GM12865 (cell line): ENCODE measurements at places on chromosomes 6 and 20.
A peak's percentile ranks its signal among the peaks of the same experiment; 100 is the strongest.

DNA sequence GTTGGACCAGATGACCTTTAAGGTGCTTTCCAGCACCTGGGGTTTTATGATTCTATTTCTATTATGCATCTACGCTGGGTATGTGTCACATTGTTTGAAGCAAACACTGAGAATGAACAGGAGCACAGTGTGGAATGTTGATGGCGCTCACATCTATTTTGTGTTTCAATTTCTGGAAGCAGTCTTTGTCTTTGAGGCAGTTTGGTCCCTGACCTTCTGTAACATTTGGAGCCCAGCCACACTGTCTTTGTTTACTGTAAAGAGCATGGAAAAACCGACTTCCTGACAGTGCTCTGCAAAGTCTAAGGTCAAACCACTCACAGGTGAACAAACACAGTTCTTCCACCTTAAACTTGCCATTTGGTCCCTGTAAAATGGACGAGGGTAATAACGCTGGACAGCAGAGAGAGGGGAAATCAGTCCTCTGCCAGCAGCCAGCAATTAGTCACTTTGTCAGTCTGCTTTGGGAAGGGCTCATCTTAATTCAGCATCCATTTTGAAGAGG is 155.5 kb downstream of the PRL start:
- DNase-seq = no peak

- no peak for DNase-seq
Measured at GRCh38 chr6:154347981-154348380, 8.6 kb downstream of the IPCEF1 start.

DNA sequence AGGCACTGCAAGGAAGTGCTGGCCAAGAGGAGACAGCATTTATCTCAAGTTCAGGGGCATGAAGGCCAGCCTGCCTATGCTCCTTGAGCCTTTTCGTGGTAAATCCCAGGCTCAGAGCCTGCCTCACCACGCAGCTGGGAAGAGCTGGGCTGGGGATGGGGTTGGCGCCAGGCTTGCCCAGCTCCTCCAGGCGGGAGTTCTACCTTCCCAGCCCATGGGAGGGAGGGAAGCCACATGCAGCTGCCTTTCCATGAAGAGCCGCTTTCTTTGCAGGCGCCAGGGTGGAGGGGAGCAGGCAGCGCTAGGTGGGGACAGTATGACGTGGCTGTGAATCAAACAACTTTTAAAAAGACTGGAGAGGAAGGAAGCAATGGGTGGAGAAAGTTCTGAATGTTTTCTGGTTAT is 19.5 kb upstream of the SIRT5 start:
- DNase-seq = no peak

GRCh38 chr6:137025786-137026730 is 18.7 kb downstream of the IL20RA start:
- DNase-seq = peak; percentile 50

DNA sequence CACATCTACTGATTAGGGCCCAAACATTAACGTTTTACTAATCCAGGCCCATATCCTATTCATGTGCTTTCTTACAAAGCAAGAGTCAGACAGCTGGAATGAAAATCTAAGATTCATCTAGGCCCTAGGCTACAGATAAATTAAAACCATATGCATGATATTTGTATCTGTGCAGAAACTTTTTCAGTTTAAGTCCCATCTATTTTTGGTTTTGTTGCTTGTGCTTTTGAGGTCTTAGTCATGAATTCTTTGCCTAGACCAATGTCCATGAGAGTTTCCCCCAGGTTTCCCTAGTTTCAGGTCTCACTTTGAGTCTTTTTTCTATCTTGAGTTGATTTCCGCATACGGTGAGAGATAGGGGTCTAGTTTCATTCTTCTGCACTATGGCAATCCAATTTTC is 20.2 kb downstream of the ADNP start:
- peak; percentile 63 for DNase-seq

DNA sequence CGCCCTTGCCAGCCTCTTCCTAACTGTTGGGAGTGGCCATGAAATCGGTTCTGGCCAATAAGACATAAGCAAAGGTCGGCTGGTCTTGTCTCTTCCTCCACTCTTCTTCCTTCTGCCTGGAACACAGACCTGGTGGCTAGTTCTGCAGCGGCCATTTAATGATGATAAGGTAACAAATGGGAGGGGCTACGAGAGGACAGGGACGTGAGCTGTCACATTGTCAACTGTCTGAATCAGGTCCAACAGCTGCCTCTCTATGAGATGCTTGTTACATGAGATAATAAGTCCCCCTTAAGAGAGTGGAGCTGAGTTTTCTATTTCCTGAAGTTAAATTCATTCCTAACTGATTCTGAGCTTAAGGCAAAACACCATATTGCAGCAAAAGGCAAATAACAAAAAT is 12.5 kb upstream of the TMEM242 start:
- DNase-seq = no peak

DNA sequence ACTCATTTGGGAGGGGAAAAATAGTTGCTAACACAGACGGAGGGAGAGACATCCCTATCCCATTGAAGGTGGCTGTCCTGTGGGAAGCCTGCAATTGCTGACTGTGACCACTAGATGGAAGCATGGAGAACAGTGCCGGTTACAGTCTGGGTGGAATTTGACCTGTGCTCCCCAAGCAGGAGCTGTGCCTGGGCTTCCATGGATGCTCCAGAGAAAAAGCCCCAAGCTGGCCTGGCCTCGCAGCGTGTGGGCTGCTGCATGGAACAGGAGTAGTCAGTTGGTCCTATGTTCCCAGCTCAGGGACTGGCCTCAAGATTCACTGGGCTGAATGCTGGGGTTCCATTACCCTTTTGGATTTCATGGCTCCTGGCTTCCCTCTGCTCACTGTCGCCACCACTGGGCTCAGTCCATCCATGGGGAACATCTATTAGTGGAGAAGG is 116.3 kb upstream of the CHD6 start:
- peak; percentile 42 for DNase-seq

GRCh38 chr6:98828941-98829411 is 5.4 kb upstream of the POU3F2 start:
- DNase-seq = no peak

- no peak for DNase-seq
Measured at GRCh38 chr20:23587631-23588030, 18.1 kb downstream of the CST9 start.

DNA sequence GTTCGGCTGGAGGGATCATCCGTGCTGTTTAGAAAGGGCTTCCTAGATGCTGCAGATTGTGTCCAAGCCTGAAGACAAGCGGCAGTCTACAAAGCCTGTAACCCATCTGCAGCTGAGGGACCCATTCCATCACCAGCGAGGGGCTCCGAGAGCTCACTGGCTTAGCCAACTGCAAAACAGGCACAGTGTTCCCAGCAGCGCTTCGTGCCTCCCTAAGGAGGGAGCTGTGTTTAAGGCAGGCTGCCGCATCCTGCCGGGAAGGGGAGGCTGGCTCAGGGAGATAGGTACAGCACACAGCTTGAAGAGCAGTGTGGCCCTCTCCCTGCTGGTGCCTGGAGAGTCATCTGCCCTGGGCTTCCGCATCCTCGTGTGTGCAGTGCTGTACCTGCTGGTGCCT is 32.4 kb downstream of the DUSP22 start:
- no peak for DNase-seq

GRCh38 chr20:50595433-50595895 is 85.3 kb downstream of the PTPN1 start:
- no peak for DNase-seq

- no peak for DNase-seq
Measured at GRCh38 chr20:38126146-38126921, 38.7 kb downstream of the TGM2 start.

GRCh38 chr6:46808806-46809205 is 15.6 kb downstream of the MEP1A start:
- no peak for DNase-seq

DNA sequence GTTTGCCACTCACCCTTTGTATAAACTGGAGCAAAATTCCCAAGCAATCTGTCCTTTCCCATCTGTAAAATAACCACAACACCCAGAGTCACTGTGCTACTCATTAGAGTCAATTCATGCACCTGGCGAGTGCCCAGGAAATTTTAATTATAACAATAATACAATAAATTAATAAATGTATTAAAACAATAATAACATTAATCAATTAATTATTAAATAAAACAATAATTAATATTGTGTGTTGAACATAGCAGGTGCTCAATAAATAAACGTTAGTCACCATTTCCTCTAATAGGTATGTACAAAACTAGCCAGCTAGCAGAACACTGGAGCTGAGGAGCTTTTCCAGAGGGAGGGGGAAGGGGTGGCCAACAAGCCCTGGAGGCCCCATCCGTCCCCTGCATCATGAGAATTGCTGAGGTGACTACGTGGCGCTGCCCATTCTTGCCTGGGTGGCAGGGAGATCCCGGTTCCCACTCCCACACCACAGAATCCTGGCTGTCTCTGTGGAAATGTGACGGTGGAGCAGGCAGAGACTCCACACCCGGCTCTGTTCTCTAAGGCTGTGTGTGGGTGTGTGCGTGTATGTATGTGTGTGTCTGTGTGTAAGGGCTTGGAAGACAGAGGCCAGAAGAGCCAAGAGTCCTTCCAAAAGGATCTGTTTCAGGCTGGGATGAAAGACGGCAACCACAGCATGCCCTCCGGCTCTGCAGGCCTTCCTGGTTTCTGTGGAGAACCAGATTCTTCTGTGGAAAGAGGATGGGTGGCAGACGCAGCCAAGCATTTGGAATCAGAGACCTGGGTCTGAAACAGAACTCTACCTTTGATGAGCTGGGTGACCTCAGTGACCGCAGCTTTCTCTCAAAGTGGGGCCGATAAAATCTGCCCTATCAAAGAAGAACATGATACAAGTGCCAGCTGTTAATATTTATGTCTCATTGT is 18.8 kb upstream of the EZR start:
- DNase-seq = no peak

DNA sequence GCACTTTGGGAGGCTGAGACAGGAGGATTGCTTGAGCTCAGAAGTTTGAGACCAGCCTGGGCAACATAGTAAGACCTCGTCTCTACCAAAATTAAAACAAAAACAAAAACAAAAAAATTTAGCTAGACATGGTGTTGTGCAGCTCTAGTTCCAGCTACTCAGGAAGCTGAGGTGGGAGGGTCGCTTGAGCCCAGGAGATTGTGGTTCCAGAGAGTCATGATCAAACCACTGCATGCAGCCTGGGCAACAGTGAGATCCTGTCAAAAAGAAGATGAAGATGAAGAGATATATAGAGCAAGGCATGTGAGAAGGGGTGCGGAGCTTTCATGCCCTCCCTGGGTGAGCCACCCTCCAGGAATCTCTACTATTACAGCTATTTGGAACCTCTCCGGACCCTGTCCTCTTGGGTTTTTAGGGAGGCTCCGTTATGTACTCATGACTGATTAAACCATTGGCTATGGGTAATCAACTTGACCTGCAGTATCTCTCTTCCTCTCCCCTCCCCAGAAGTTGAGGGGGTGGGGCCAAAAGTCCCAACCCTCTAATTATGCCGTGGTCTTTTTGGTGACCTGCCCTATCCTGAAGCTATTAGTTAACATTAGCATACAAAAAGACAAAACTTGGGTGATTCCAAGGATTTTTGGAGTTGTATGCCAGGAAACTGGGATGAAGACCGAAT is 9.0 kb downstream of the POLH start:
- DNase-seq = no peak

DNA sequence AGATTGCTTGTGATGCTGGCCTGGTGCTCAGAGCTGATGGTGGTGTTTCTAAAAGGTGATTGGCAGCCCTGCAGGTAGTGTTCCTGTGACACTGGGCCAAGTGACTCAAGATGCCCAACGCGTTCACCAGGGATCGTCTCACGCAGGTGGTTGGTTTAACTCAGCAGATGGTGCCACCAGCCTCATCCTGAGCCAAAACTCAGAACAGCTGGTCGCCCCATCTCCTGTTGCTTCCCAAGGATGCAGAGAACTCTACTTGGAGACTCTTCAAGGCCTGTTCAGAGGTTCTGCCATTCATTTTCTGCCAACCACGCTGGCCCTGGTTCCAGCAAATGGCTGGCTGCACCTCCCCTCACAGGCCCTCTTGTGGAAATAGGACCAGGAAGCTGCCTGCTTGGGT is 394.4 kb downstream of the CDH26 start:
- no peak for DNase-seq

DNA sequence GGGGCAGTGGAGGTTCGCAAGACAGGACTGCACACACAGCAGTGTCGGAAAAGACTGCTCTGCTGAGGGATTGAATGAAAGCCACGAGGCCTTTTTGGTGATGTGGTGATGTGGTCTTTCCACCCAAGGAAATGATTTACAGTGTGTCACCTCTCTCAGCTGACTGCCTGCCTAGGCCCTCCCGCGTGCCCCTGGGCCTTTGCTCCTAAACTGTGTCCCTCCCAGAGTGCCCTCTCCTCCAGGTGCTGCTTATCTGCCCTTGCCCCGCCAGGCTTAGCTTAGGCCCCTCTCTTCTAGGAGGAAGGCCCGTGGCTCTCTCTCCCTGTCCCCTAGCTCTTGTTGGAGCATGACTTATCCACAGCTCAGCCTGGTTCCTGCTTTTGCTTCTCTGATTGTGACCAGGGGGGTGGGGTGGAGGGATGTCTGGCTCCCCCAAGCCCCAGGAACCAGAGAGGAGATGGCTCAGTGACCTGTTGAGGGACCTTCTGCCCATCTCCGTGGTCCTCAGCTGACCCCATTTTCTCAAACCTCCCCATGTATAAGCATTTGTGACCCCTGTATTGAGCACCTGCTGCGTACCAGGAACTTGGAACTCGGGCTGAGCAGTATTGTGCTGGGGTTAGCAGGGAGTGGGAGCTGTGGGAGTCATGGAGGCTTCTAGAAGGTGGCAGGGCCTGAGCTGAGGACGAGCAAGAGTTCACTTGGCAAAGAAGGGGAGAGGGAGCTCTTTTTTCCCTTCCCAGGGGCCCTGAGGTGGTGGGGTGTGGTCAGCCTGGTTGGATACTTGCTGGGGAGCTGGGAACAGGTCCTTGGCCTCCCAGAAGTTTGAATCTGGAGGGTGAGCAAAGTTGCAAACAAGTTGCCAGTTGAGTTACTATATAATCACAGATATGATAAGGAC is 2.2 kb downstream of the SRC start:
- no peak for DNase-seq

GRCh38 chr6:133447924-133448323 is 206.8 kb downstream of the EYA4 start:
- DNase-seq = no peak

- DNase-seq = no peak
Measured at GRCh38 chr6:80271074-80271473, 164.6 kb downstream of the BCKDHB start.
